ENCODE measurements at places on chromosomes 7 and 10.

GRCh38 chr7:79037001-79037400 lies 416.5 kb downstream of the MAGI2 start:
- DNase-seq, result no peak

DNA sequence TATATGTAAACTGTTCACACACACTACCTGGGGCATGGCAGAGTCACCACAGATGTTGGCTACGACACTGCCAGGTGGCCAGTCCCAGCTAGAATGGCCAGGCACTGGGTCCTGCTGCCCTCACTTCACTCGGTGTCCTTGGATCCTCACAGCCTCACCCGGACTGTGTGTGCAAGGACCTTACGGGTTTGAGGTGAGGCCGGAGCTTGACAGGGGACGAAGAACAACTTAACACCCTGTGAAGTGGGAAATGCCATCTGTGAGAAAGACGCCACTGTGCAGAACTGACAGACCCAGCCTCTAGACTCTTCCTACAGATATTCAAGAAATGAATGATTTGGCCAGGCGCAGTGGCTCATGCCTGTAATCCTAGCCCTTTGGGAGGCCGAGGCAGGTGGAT lies 46.7 kb downstream of the KLRG2 start:
- DNase-seq, result no peak

- no peak for DNase-seq
Measured at GRCh38 chr10:77226452-77226851, 411.2 kb downstream of the KCNMA1 start.

DNA sequence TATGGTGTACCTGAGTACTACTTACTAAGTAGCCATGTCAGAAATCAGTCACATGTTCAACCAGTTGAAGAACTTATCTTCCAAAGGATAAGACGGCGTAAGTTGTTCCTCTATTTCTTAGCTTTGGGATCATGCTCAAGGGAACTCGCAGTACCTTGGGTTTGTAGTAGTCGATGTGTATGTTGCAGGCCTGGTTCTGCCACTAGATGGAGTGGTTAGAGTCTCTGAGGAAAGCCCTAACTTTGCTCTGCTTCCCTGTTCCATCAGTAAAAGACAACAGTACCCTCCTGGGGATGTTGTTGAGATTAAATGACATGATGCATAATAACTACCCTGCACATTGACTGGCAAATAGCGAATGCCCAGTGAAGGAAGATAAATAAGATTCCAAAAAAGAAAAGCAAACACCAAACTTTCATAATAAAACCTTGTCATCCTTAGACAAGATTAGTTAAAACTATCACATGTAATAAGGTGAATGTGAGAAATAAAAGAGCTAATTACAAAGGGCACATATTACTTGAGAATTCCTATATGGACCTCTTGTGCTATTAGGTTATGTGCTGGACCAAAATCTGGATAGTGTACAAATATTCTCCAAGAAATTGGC lies 165.9 kb downstream of the ABCA13 start:
- peak; percentile 34 for DNase-seq

DNA sequence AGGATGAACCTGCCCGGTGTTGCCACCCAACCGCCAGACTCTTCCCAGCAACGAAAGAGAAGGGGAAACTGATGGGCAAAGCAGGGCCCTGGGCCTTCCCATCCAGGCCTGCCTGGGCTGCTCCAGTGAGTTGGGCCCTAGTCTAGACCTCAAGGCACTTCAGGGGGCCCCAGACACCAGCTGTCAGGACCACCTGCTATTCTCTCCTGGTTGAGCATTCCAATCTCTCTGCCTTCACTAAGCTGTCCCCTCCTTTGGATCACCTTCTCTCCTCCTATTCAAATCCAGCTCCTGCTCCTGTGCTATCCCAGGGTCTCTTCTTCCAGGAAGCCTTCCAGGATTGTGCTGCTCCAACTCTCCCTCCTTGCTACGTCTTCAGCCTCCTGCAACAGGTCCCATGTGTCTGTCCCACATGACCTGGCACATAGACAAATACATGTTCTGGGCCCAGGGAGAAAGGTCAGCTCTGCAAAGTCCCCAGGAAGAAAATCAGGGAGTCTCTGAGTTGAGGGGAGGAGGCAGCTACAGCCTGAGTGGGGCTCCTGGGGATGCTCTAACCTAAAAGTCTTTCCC lies 3.1 kb downstream of the STX1A start:
- DNase-seq, result no peak

DNA sequence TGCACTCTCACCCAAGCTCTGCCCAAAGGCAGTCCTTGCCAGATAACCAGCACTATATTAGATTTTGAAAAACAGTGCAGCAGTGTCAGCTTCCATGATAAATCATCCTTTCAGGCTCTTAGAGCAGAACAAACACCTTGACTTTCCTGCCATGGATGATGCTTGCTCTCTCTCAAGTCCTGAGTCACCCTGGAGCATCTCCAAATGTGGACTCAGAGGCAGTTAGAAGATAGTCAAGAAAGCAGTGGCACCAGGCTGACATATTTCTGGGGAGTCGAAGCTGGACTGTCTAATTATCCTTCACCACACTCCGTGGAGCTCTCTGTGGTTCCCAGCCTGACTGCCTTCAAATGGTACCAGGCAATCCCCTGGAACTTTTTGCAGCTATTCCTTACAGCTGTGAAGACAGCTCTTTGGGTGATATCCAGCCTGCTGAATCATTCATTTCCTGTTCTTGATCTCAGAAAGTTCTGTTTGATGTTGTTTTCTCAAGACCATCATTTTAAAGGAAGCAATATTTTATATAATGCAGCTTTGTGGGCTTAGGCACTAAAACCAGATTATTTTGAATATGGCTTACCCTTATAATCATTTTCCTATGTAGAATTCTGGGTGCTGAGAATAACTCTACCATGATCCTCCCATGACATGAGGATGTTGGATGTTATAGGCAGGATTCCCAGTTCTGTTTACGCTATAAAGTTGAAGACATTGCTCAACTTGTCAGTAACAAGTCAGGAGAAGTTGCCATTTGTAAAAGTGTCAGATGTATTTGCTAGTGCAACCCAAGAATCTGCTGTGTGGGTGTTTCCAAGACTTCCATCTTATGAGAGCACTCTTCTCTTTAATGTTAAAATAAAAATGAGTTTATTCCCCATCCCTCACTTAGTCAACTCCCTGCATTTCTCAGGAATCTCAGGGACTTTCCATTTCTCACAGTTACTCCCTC lies 233.8 kb downstream of the C7orf25 start:
- no peak for DNase-seq

- DNase-seq, result no peak
Measured at GRCh38 chr10:50577681-50578350, 45.9 kb downstream of the SGMS1 start.

DNA sequence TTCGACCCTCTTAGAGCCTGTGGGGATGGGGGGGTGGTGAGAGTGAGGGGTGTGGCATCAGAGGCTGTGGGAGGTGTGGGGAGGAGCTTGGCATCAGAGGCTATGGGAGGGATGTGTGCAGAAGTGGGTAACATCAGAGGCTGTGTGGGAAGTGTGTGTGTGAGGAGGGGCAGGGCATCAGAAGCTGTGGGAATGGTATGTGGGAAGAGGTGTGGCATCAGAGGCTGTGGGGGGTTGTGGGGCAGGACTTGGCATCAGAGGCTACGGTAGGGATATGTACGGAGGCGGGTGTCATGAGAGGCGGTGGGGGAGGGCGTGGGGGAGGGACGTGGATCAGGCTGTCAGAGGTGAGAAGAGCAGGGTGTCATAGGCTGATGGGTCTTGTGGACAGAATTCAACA lies 97.4 kb downstream of the SEC23IP start:
- DNase-seq, result no peak

GRCh38 chr7:140889645-140890044 lies 35.1 kb downstream of the BRAF start:
- no peak for DNase-seq

DNA sequence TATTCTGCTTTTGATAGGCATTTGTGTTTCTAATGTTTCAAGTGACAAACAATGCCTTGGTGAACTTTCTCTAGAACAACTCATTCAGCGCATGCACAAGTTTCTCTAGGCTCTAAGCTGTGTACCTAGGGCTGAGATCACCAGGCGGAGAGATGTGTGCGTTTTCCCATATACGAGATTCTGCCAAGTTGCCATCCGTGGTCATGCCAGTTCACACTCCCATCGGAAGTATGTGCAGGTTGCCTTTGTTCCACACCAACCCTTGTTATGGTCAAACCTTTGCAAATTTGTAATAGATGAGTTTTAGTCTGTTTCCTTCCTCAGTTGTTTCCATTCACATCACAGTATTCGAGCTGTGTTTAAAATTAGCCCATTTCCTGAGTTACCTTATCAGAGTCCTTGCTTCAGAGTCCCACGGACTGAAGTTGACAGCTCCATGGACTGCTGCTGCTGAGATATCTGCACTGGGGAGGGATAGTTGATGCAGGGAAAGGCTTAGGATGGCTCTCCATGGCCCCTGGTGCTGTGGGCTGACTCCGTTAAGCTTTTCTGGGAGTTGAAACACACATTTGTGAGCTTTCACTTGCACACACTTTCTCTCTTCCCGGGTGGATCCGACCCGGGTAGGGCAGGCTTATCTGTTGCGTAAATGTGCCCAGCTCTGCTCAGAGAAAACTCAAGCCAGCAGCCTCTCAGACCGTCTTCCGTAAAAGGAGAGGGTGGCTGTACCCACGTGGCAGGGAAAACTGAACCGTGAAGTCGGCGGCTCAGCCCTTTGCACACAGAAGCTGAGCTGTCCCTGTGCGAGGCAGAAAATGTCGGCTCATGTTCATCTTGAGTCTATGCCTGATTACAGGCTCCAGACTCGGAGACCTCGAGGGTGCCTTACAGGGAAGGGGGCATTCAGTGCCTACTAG lies 49.4 kb downstream of the HK1 start:
- DNase-seq, result no peak

DNA sequence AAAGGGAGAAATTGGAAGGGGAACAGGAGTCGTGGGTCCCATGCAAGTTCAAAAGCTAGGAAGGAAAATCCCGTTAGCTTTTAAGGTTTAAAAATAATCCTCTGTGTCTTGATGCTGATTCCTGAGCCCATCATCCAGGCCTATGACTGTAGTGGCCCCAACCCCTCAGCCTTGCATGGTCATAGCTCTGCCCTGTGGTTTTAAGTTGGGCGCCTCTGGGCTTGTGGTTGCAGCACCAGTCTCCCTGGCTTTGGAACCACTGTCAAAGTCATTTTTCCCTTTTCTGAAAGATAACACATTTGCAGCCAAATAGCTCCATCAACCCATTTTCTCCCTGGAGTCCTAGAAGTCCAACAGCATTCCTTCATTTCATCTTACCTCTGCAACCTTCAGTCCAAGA lies 13.6 kb downstream of the TMEM236 start:
- no peak for DNase-seq

GRCh38 chr7:132121987-132122386 lies 454.3 kb downstream of the PLXNA4 start:
- DNase-seq, result no peak

DNA sequence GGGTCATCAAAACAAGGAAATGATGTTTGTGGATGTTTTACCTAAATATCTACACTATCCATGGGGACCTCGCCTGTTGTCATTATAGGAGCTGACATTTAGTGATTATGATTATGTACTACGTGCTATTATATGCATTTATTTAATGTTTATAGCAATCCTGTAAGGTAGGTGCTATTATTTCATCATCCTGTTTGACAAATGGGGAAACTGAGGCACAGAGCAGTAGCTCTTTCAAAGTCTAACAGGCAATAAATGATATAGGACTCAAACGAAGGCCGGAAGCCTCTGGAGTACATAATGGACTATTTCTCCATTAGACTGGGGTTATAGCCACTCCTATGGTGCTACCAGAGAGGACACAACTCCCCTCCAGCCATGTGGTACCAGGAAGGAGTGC lies 60.6 kb upstream of the KDM7A start:
- no peak for DNase-seq

GRCh38 chr7:148699782-148700629 lies 1.3 kb downstream of the CUL1 start:
- no peak for DNase-seq

- DNase-seq, result no peak
Measured at GRCh38 chr7:105768117-105768516, 108.3 kb downstream of the ATXN7L1 start.

DNA sequence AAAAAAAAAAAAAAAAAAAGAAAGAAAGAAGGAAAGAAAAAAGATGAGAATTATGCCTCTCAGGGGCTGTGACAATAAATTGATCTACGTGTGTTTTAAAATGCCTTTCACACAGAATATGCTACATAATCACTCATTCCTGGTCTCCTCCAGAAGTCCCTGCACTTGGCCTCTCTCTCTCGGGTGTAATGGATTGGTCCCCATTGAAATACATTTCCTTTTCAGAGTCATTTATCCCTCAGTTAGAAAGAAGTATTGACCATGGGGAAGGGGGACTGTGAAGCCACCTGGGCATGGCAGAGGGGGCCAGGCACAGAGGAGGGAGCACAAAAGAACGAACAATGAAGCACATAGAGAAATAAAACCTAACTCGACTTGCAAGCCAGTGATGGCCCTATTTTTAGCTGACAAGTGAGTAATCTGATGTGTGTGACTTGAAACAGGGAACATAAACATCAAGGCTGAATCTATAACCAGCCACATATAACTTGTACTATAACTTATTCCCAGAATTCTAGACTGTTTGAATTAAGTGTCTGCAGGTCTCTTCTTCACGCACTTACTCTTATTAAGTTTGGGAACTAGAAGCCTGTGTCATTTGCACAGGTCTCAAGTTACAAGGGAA lies 490.8 kb downstream of the KCNMA1 start:
- no peak for DNase-seq

- no peak for DNase-seq
Measured at GRCh38 chr7:103824251-103824650, 165.2 kb downstream of the RELN start.

DNA sequence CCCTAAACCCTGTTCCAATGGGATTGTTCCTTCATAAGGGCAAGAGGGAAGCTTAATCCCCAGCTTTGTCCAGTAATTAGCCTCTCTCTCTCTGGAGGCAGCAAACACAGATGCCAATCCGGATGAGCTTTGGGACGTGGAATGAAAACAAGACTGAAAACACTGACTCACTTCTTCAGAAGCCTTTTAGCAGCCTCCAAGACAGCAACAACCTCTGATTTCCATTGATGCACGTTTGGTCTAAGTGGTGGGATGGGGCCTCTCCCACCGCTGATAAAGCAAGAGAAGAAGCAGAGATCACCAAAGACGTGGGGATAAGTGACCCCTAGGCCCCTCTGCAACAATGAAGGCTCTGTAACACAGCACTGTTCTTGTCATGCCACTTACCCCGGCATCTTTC lies 5.8 kb upstream of the GFRA1 start:
- no peak for DNase-seq

GRCh38 chr7:149498811-149499210 lies 1.2 kb upstream of the ZNF746 start:
- no peak for DNase-seq

GRCh38 chr10:48252354-48252650 lies 22.2 kb downstream of the FRMPD2 start:
- DNase-seq, result no peak

DNA sequence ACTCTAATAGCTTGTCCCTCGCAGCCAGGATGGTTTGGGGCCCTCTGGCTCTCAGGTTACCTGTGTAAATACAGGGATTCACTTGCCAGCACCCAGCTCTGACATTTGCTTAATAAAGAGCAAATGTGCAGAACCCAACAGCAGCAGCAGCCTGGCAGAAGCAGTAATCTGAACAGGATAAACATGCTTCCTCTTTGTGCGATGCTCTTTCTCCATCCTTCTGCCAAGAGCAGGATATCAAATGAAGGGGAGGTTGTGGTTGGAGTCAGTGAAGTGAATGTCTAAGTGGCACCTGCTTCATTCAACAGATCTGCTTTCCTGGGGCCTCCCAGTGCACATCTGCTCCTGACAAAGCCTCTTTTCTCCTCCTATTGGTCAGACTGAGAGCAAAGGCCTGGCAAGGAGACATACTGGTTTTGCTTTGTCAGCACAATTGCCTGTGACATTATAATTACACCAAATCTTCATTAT lies 130.3 kb downstream of the NRF1 start:
- no peak for DNase-seq

All from endothelial cell (in vitro differentiated cells).